Ovary (tissue), 10 donors: ENCODE measurements at places on chromosomes 5 and 9.

- H3K4me3 ChIP-seq, result peak overlapping the region; percentile 96
- H3K27me3 ChIP-seq, result no peaks in the 10 kb centered on the region
- peak overlapping the region; percentile 99 for H3K27ac ChIP-seq
- no peaks in the 10 kb centered on the region for H3K36me3 ChIP-seq
- no peak for DNase-seq
- H3K4me1 ChIP-seq, result peaks cover 4% of the 10 kb centered on the region
Observed at GRCh38 chr9:99822806-99823591, 1.3 kb downstream of the NR4A3 start.

- no peaks in the 10 kb centered on the region for H3K27me3 ChIP-seq
- H3K27ac ChIP-seq, result no peak overlapping the region
- H3K36me3 ChIP-seq, result no peaks in the 10 kb centered on the region
- no peak overlapping the region for H3K4me3 ChIP-seq
Observed at GRCh38 chr9:28456861-28457260, 883.6 kb upstream of the C9orf72 start.

GRCh38 chr9:133894377-133895321 is 97.5 kb downstream of the VAV2 start:
- no peak overlapping the region for H3K4me3 ChIP-seq
- H3K27ac ChIP-seq, result no peak overlapping the region
- no peaks in the 10 kb centered on the region for H3K36me3 ChIP-seq
- H3K27me3 ChIP-seq, result no peaks in the 10 kb centered on the region

GRCh38 chr9:137030538-137031527 is 1.1 kb downstream of the FUT7 start:
- peaks cover 4% of the 10 kb centered on the region for H3K4me1 ChIP-seq
- no peaks in the 10 kb centered on the region for H3K27me3 ChIP-seq
- no peak overlapping the region for H3K27ac ChIP-seq
- no peaks in the 10 kb centered on the region for H3K36me3 ChIP-seq

GRCh38 chr5:154084062-154084639 is 45.4 kb downstream of the MFAP3 start:
- H3K4me3 ChIP-seq, result no peak overlapping the region
- DNase-seq, result no peak
- H3K36me3 ChIP-seq, result no peaks in the 10 kb centered on the region
- no peaks in the 10 kb centered on the region for H3K27me3 ChIP-seq
